Activated CD8-positive, alpha-beta memory T cell treated with anti-CD3 and anti-CD28 coated beads, Interleukin-2, amount 50 U/mL, for 48 hours (primary cell): ENCODE measurements at places on chromosomes 6 and 20.

- DNase-seq = no peak
Observed at GRCh38 chr6:39666706-39667489, 58.3 kb downstream of the KIF6 start.

- DNase-seq = peak; percentile 72
Observed at GRCh38 chr6:16700202-16700915, 60.9 kb downstream of the ATXN1 start.

DNA sequence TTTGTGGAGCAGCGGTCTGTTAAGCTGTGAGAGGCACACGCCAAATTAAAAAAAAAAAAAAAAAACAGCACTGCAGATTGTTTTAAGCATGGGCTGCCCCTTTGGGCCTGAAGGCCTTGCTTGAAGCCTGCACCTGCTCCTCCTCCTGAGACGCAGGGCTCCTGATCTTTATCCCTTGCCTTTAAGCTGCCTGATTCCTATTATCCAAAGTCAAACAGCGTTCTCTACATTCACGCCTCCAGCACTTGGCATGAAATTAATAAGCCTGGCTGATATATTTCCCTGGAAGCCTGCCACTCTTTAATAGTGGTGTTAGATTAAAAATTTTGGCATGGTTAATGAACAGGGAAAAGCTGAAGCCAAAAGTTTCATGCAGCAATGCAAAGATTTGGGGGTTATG lies 163.9 kb downstream of the FAXC start:
- DNase-seq = no peak

DNA sequence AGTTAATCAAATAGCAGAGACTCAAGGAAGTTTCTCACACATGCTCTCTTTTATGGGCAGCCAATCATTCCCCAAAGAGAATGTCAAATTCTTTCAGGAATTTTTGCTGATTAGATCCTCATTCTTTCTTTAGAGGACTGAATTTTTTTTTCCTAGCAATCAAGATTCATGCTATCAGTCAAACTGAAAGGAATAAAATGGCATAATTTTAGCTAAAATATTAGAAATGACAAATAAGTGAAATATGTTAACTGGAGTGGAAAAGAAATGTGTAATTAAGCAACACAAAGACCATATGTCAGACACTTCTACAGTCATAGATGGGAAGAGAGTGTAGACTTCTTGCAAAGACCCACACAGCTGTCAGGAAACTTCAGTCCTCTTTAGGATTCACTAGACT lies 242.3 kb upstream of the RNF217 start:
- no peak for DNase-seq

DNA sequence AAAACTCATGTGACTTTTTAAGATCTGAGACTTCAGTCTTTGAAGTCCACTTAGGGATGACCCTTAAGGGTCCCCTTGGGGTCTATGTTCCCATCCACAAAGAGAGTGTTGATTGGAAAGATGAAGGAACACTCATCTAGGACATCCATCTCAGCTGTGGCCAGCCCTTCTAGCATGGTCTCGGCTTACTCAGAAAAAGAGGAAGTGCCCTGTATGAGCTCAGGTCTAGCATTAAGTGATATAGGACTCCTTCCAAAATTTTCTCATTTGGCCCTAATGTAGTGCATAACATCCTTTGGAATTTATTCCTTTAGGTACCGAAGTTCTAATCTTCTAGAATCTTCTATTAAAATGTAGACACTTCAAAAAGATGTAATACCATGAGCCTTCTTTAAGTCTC lies 77.4 kb downstream of the NDUFAF5 start:
- no peak for DNase-seq

DNA sequence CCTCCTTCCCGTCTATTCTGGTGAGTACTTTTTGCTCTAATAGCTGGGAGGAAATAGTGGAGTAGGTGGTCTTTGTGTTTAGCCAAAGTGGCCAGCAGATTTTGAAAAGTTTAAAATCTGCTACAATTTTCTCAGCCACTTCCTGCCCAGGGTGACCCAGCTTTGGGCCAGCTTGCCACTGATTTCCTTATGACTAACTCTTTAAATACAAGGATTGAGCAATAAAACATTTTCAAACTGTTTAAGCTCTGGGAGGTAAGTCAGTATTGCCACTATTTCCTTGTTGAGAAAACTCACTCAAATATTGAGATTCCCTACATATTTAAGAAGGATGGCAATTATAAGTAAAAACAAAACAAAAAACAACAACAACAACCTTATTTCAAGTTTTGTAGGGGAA lies 54.5 kb downstream of the TRMT11 start:
- no peak for DNase-seq

DNA sequence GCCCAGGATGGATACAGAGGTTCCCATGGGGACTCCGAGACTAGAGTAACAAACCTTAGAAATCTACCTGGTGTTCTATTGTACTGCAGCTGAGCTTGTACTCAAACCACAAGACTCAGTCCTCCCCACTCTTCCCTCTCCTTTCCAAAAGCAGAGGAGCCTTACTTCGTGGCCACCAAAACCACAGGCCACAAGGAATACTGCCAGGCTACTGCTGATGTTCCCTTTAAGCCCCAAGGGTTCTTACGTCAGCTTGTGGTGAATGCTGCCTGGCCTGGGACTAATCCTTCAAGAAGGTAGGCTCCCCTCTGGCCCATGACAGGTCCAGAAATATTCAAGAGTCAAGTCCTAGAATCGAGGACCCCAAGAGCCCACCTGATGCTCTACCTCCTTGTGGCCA lies 10.5 kb upstream of the DEFB128 start:
- no peak for DNase-seq

DNA sequence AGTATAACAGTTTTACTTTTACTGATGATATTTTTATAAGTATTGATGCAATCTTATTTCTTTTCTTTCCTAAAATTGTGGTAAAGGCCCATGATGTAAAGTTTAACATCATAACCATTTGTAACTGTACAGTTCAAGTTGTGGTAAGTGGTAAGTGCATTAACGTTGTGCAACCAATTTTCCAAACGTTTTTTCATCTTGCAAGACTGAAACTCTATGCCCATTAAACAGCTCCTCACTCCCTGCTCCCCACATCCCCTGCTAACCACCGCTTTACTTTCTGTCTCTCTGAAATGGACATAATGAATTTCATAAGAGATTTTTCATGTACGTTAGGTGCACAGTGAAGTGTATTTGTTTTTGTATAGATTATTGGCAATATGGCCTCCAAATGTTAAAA lies 106.0 kb downstream of the PACRG start:
- no peak for DNase-seq

GRCh38 chr6:104573350-104573749 lies 286.4 kb downstream of the HACE1 start:
- no peak for DNase-seq

GRCh38 chr6:54084231-54084630 lies 27.0 kb upstream of the MLIP start:
- no peak for DNase-seq

- DNase-seq = no peak
Observed at GRCh38 chr20:10806539-10806938, 132.7 kb upstream of the JAG1 start.

- DNase-seq = no peak
Observed at GRCh38 chr6:167763056-167763944, 63.4 kb upstream of the AFDN start.

DNA sequence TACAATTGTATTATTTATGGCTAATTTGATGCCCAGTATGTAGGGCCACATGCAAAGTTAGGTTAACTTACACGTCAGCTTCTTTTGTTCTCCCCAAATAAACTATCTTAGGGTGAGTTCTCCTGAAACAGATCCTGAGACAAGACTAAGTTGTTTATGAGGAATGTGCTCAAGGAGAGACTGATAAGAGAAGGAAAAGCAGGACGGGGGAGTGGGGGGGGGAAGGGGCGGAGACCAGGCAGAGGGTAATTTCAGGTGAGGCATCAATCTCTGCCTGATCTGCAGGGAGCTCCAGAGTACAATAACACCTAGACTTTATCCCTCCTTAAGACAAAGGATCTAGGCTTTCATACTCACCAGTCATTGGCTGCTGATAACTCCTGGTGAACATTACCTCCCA lies 220.6 kb upstream of the BTBD3 start:
- DNase-seq = no peak

- no peak for DNase-seq
Observed at GRCh38 chr6:514396-514978, 122.9 kb downstream of the IRF4 start.

- no peak for DNase-seq
Observed at GRCh38 chr20:19998990-19999705, 18.0 kb upstream of the NAA20 start.

- no peak for DNase-seq
Observed at GRCh38 chr6:128479991-128480390, 40.4 kb downstream of the PTPRK start.

DNA sequence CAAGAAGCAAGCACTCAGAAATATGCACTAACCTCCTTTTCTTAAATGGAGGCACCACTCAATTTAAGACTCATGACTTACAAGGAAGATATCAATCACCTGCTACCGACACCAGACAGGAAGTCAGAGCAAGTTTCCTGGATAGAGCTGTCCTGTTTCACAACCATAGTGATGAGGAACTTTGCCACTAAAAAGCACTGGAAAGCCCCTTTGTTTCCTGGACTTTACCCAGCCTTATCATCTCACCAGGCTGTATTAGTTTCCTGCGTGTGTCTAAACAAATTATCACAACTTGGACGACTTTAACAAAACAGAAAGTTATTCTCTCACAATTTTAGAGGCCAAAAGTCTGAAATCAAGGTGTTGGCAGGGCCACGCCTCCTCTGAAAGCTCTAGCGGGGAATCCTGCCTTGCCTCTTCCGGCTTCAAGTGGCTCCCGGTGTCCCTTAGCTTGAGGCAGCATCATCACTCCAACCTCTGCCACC lies 253.8 kb upstream of the STXBP5 start:
- no peak for DNase-seq

DNA sequence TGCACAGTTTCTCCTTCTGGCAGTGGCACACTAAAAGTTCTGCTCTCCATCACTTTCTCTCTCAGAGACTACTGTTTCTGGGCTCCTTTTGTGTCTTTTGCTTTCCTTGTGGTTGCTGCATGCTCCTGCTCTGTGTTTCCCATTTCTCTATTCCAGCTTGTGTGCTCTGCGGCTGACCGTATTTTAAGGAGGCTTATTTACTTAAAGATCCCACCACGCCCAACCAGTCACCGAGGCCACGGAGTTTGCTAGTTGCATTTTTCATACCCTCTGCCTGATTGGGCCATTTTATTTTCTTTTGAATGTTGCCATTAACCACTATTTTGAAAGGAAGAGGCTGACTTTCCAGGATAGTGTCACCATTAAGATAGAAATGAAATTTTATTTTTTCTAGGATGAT lies 626.4 kb upstream of the MMS22L start:
- DNase-seq = no peak

GRCh38 chr6:140370441-140370840 lies 996.0 kb upstream of the CITED2 start:
- DNase-seq = no peak

DNA sequence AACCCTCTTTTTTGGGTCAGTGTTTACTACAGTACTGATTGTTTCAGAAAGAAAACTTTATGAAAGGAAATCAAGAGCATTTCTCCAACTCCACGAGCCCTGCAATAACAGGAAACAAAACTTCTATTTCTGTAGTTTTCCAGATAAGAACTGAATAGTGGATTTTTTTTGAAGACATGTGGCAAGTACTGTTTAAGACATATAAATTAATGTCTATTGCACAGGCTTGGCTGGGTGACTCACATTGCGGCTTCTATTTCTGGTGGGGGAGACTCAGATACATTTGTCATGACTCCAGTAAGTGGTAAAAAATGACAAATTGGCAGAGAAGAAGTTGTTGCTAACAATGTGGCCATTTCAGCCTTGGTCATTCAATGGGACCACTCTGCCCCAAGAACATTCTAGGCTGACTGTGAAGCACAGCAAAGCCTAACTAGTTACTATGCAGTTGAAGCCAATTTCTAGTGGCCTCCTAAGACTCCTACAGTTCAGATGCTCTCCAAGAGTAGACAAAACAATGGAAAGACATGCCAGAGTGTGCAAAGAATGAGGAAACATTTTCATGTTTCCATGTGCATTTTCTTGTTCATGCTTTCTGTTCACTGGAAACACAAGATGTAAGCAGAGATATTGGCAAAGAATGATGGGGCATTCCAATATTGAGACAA lies 200.9 kb downstream of the EDN1 start:
- DNase-seq = no peak

DNA sequence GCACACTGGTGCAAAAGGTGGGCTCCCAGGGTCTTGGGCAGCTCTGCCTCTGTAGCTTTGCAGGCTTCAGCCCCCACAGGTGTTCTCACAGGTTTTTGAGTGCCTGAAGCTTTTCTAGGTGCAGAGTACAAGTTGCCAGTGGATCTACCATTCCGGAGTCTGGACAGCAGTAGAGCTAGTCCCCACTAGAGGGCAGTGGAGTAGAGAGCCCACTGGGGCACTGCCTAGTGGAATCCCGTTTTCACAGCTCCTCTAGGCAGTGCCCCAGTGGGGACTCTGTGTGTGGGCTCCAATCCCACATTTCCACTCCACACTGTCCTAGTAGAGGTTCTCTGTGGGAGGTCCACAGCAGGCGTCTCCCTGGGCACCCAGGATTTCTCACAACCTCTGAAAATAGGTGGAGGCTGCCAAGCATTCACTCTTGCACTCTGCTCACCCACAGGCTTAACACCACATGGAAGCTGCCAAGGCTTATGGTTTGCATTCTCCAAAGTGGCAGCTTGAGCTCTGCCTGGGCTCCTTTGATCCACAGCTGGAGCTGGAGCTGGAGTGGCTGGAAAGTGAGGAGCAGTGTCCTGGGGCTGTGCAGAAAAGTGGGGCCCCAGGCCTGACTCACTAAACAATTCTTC lies 86.3 kb upstream of the PROKR2 start:
- DNase-seq = peak; percentile 56

DNA sequence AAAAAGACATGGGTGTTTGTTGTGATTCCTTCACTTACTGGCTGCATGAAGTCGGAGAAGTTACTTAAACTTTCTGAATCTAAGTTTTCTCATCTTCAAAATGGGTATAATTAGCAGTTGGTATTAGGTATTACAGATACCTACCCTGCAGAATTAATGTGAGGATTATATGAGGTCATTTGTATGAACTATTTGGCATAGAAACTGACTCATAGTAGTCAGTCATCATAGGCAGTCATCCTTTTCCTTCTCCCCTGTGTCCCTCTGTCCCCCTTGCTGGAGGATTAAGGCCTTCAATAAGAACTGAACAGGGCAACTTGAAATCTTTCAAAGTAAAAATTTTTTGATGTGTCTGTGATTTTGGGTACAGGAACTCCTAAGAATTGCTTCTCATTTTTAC lies 26.3 kb downstream of the RALGAPB start:
- DNase-seq = no peak

- no peak for DNase-seq
Observed at GRCh38 chr6:23650676-23651075, 475.3 kb upstream of the NRSN1 start.

- DNase-seq = no peak
Observed at GRCh38 chr6:38051819-38052434, 232.4 kb downstream of the ZFAND3 start.

GRCh38 chr6:161624111-161624510 lies 350.2 kb upstream of the AGPAT4 start:
- DNase-seq = no peak
